ENCODE measurements at places on chromosomes 6 and 20.

DNA sequence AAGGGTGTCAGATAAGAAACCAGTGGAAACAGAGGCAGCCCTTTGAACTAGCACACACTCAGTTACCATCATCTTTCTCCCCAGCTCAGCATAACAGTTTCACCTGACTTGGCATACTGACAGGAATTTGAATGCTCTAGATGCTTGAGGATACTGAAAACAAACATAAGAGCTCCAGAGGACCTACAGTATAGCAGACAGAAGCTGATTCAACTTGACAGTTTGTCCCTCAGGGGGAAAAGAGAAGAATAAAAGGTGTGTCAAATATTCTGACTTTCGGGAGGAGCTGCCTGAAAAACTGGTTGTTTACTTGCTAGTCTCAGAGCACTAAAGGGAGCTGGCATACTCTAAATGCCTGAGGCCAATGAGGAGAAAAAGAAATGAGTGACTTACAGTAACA, 35.1 kb downstream of the EYS start:
- DNase-seq, result no peak

- DNase-seq, result no peak
Measured at GRCh38 chr6:41724228-41724580, 11.2 kb downstream of the TFEB start.

GRCh38 chr20:45456632-45457031, 12.9 kb upstream of the WFDC2 start:
- no peak for DNase-seq

DNA sequence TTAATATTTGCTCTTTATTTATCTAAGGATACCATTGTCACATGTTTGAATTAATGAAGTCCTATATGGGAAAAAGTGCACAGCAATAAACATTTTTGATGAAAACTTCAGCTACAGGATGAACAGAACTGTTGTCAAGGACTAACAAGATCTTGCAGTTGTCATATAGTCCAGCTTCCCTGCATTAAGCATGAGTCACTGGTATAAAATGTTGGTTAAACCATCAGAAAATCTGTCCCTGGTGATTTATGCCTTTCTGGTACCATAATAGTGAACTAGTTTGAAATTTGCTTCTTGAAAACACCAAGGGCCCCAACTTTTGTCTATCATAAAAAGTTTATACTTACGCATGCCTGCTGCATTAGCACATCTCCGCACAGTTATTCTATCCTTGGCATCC, 60.4 kb upstream of the RSPO3 start:
- DNase-seq, result no peak

GRCh38 chr6:108846101-108846500, 2.1 kb upstream of the ARMC2 start:
- no peak for DNase-seq

- DNase-seq, result no peak
Measured at GRCh38 chr6:135936606-135937005, 85.1 kb downstream of the PDE7B start.

DNA sequence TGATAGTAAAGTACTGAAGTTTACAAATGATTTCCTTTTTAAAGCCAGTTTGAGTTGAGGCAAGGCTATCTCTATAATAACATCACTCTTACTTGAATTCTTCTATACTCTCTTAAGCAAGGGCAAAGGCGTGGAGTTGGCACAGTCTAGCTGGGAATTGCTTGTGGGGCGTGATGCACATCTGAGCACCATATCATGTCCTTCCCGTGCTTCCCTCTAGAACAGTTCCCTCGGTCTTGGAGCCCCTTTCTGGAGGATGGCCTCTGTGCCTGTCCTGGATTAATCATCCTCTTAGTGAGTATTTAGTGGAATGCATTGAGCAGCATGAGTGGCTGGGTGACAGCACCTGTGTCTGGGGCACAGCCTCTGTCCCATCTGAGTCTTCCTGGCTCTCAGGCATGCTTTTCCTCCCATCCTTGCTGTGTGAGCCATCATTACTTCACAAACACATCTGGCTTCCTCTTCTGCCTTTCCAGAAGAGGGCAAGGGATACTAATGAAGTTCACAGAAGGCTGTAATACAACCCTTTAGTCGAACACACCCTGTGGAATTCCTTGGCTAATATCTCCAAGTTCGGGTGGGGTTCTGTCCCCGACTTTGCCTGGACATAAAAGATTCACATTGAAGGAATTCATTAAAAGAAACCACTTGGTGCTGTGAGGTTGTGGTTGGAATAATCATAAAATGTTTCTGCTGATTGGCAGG, 188.2 kb downstream of the FNDC1 start:
- no peak for DNase-seq

GRCh38 chr6:169118346-169118830, 135.3 kb downstream of the THBS2 start:
- no peak for DNase-seq

DNA sequence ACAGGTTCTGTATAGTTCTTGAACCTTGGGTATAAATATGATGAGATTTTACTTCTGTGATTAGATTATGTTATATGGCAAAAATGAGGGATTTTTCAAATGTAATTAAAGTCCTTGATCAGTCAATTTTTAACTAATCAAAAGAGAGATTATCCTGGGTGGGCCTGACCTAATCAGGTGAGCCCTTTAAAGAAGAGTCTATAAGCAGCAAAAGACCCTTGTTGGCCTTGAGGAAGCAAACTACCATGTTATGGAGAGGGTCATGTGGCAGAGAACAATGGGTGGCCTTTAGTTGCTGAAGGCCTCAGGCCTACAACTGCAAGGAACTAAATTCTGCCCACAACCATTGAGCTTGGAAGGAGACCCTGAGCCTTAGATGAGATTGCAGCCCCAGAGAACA, 102.5 kb upstream of the RIPOR2 start:
- DNase-seq, result no peak

DNA sequence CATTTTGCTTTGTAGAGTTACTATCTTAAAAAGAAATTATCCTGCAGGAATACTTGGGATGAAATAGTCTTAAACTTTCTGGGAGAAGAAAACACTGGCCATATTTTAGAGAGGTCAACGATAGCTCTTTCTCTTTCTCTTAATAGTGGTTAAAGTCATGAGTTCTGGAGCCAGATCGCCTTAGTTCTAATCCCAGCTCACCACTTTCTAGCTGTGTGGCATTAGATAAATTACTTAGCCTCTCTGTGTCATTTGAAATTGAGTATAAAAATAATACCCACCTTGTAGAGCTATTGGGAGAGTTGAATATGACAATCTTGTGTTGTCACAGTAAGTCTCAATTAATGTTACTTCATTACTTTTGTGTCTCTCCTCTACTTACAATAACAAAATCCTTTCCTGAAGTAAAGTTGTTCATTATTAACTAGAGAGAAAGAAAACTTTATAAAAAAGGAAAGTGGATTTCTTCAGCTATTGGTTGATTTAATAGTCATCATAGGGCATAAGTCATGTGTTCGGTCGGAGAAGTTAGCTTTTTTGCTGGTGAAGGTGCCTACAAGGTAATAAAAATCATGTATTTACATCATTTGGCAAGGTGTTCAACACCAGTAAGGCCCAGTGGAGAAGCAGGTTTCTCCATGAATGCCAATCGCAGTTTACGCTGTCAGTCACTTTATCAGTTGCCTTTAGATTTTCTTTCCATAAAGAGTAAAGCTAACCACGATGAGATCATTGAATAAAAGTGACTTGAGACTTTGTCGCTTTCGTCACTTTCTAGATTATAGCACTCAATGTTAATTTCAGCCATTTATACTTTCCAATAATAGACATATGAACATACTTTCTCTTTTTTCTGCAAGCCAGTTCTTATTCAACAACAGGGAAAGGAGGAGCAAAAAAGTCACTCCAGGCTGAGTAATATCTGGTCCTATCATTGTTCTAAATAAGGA, 2.0 kb downstream of the NEDD9 start:
- DNase-seq, result no peak

DNA sequence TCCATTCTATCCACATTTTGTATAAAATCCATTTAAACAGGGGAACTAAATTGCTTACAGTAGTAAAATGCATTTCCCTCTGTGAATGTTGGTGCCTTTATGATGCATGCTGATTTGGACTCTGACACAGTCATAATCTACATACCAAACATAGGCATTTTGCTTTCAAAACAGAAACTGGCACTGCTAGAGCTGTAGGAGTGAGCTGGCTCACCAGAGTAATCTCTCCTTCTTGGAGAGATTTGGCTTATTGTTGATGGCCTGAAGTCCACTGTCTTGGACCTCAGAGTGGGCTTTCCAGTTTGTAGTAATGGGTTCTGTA, 363.2 kb upstream of the FLRT3 start:
- no peak for DNase-seq

GRCh38 chr6:163757520-163757919, 343.0 kb downstream of the QKI start:
- no peak for DNase-seq

- no peak for DNase-seq
Measured at GRCh38 chr20:22523499-22524392, 60.6 kb downstream of the FOXA2 start.

DNA sequence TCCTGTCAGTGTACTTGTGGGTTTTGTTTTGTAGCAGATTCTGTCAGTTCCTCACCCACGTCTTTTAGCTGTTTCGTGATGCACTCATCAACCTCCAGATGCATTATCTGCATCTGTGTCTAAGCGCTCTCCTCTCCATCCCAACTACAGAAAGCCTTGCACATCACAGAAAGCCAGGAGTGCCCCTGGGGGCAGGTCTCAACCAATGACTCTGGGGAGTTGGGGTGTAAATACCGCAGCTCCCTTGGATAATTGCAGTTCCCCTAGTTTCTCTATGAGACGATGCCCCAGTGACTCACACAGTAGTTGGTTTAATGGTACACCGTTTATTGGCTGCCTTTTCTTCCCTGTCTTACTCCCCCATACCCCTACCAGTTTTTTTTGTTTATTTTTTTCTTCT, 158.1 kb downstream of the SOX4 start:
- no peak for DNase-seq

GRCh38 chr6:148533309-148534107, 190.9 kb downstream of the SASH1 start:
- DNase-seq, result no peak

DNA sequence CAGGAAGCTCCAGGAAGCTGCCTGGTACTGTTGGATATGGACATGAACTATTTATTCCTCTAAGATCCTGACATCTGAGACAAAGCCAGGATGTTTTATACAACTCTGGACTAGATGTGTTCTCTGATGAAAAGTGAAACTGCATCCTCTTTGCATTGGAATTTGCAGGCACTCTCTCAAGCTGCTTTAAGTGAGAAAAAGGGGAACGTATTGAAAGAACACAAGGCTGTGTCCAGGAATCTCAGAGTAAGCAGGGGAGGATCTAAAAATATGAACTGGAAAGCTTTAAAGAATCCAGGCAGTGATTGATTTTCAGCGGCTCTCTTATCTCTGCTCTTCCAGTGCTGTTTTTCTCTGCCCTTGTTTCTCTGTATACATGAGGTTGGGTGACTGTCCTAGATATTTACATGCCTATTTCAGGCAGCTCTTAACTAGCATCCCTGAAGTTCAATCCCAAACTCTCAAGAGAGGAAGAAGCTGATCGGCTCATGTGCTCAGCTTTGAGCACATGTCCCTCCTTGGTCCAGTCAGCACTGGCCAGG, 193.8 kb downstream of the PLCB4 start:
- no peak for DNase-seq

- DNase-seq, result no peak
Measured at GRCh38 chr20:56788671-56789610, 159.8 kb downstream of the TFAP2C start.

DNA sequence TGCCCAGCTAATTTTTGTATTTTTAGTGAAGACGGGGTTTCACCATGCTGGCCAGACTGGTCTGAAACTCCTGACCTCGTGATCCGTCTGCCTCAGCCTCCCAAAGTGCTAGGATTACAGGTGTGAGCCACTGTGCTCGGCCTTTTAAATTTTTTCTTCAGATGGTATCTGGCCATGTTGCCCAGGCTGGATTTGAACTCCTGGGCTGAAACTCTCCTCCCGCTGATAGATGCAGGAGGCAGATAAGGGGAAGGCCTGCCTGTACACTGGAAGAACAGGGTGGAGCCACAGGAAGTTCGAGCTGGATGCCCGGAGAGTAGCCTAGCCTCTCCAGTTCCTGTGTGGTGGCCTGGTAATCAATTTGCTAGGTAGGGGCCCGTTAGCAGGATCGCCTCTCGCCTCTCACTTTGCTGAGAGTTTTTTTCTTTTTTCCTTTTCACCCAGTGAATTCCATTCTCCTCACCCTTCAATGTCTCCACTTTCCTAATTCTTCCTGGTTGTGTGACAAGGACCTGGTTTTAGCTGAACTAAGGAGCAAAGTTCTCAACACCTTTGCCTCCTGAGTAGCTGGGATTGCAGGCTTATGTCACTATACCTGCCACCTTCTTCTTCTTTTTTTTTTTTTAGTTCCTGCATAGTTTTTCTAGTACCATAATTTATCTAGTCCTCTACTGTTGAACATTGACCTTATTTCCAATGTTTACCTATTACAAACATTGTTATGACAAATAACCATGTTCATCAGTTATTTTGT, 19.4 kb upstream of the ITCH start:
- no peak for DNase-seq

All from stimulated activated CD8-positive, alpha-beta memory T cell treated with anti-CD3 and anti-CD28 coated beads, Interleukin-12 subunit alpha, Interleukin-12 subunit beta, amount 100 ng/mL, for 4 hours (primary cell).